ENCODE measurements at places on chromosomes 2 and 18.

DNA sequence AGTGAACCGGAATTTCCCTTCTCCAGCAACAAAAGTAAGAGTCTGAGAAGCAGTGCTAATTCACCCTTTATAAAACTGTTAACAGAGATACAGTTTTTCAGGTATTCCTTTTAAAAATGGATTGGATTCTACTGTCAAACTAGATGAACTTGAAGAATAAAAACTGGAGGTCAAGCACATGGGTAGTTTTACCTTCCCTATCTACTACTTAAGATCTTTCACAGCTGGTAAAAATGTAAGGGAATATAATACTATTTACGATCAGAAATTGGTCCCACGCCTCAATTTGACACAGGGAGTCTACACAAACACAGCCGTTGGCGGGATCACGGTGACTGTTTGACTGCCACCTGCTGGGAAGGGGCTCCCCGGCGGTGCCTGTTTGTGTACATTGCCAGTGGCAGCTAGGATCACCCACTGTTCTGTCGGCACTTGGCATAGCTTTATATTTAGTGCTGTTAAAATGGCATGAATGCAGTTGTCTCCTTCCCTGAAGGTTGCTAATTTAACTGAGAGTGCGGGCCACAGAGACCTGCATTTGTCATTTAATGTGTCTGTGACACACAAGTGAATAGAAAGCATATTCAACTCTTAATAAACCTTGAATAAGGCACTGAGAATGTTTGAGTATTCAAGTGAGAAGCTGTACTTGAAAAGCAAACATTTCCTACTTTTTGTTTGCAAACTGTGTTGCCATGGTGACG lies 59.5 kb downstream of the ABCG8 start:
- DNase-seq = no peak

DNA sequence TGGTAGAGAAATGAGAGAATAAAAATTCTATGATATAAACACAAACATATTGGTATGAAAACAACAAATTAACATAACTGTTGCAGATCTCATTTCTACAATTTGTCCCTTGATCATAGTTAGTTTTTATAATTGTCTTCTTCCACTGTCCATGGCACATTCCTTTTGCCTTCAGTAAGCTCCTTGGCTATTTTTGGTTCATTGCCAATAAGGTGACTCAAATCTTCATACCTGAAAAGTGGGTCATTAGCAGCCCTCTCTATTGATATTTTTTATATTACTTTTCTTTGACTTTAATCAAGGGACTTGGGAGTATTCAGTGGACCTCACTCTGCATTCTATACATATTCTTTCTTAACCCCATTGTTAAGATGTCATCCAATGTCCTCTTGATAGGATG lies 552.9 kb downstream of the TDRD15 start:
- DNase-seq = no peak

DNA sequence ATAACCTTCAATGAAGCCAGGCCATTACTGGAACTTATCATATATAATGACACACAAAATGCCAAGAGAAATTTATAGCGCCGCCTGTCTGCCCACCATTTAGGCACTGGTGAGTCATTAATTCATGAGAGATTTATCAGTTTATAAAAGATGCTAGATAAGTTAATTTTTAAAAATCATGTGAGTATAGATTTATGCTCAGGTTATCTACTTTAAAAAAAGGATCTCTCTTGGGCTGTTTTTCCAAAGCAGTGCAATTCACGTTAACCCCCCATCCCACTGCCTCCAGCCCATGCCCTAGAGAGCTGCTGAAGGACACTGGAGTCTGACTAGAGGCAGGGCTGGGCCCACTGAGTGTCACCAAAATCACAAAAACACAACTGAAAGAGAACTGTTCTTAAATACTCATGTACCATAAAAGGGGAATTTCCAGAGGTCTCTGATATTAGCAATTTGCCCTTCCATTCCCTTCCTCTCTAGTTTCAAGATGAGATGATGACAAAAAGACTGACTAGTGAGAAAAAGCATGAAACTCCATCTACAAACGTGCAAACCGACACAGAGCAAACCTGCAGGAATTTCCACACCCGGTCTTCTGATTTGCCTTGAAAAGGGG lies 160.8 kb downstream of the BCL2 start:
- no peak for DNase-seq

DNA sequence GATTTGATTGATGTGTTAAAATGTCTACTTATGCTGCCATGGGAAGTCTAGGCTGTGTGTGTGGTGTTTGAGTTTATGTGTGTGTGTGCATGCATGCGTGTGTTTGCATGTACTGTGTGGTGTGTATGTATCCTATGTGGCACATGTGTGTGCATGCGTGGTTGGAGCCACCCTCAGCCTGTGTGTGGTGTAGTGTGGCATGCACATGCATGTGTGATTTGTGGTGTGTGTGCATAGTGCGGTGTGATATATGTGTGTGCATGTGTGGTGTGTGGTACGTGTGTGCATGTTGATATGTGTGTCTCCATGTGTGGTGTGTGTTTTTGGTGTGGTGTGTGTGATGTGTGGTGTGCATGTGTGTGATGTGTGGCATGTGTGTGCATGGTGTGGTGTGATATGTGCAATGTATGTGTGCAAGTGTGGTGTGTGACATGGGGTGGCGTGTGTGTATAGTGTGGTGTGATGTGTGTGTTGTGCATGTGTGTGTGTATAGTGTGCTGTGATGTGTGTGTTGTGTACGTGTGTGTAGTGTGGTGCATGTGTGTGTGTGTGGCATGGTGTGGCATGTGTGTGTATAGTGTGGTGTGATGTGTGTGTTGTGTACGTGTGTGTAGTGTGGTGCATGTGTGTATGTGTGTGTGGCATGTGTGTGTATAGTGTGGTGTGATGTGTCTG lies 66.6 kb upstream of the HDAC4 start:
- DNase-seq = no peak

- DNase-seq = no peak
Measured at GRCh38 chr2:108139521-108139920, 100.2 kb upstream of the SULT1C3 start.

DNA sequence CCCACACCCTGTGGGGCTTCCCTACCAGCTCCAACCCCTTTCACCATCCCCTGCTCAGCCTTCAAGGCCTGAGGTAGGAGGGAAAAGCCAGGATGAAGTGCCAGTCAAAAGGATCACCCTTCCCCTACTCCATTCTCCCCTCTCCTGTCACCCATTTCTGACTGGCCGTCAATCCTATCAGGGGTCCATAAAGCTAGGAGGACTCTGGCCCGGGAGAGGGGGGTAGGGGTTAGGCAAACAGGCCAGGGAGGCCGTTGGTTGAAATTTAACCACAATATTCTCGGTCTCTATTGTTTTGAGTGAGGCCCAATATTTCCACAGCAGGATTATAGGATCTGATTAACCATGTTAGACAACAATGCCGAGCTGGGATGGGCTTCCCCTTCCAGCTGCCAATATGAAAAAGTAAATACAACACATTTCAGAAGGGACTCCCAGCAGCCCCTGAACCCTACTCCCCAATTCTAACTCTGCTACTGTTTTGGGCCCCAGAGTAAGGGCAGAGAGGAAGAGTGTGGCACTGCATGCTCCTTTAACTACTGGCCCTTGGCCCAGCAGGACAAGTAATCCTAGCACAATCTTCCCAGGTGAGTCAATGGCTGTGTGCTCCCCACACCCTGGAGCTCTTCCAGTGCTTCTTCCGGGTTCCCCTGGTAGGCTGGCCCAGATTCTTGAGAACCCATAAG lies 10.6 kb upstream of the IHH start:
- DNase-seq = no peak

- DNase-seq = peak; percentile 11
Measured at GRCh38 chr2:37471994-37472393, 127.6 kb downstream of the QPCT start.

GRCh38 chr2:63819256-63819655 lies 22.4 kb upstream of the UGP2 start:
- DNase-seq = no peak

DNA sequence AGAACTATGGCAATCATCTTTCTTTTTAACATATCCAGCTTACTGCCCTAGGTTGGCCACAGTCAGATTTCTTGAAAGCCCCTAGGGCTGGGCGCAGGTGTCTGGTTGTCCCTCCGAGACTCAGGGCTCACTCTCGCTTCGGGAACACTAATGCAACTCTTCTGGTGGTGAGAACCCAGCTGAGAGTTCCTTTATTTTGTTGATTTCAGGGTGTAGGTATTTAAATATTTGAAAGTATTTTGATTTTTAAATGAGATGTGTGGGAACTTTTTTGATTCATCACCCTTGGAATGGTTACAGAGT lies 40.7 kb downstream of the INPP4A start:
- no peak for DNase-seq

DNA sequence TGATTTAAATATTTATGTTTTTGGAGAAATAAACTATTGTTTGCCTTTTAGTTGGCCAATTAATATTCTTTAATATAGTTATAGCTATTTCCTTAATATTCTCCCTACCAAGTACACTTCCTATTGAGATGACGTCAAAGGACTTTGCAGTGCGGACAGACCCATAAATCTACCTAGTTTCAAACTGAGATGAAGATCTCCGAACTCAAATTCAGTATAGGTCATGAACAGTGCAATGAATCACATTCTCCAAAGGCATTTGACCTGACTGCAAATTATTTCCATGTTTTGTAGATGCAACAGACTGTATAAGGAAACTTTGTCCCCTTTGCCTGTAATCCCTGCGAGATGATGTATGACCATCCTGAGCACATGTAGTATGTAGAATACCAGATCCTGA lies 342.6 kb upstream of the FIGN start:
- DNase-seq = no peak

DNA sequence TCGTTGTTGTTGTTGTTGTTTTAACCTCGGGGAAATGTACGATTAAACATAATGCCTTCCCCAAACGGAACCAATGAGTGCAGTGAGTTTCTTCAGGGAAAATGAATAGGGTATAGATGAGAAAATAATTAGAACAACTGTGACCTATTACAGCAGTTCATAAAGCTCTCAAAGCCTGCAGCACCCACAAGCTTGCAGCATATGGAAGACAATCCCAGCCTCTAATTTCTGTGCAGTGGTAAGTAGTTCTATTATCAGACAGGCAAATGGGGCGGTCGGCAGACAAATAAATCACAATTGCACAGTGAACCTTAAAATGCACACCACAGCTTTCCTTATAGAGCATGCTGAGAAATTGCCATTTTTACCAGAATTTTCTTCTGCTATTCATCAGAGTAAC lies 159.5 kb downstream of the MYT1L start:
- DNase-seq = no peak

GRCh38 chr2:127695491-127696472 lies 5.5 kb upstream of the SFT2D3 start:
- DNase-seq = peak; percentile 80

GRCh38 chr2:8116661-8117060 lies 565.2 kb upstream of the ID2 start:
- DNase-seq = peak; percentile 56

DNA sequence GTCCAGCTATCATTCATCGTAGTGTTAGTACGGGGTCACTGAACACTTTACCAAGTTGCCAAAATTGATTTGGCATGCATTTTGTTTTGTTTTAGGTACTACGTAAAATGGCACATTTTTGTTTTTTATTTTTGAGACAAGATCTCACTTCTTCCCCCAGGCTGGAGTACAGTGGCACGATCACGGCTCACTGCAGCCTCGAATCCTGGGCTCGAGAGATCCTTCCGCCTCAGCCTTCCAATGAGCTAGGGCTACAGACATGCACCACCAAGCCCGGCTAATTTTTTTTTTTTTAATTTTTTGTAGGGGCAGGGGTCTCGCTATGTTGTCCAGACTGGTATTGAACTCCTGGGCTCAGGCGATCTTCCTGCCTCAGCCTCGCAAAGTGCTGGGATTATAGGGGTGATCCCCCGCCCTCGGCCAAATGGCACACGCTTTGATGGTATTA lies 786 bp downstream of the TAF1B start:
- no peak for DNase-seq

GRCh38 chr18:61643884-61644647 lies 248.7 kb downstream of the RNF152 start:
- no peak for DNase-seq

DNA sequence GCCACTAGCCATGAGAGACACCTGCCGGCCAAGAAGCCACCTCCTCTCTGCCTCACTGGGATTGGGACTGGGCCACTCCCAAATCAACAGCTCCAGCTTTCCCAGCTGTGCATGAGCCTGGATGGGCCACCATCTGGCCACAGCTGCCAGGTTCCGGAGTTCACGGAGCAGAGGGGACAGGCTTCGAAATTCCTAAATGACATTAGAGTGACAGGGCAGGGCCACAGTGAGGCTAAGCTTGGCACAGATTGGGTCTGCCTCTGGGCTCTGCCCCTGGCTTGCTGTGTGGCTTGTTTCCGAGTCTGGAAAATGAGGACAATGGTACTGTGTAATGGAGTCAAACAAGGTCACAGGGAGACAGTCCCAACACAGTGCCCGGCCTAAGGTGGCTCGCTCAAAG lies 6.5 kb downstream of the DIPK1C start:
- DNase-seq = no peak

DNA sequence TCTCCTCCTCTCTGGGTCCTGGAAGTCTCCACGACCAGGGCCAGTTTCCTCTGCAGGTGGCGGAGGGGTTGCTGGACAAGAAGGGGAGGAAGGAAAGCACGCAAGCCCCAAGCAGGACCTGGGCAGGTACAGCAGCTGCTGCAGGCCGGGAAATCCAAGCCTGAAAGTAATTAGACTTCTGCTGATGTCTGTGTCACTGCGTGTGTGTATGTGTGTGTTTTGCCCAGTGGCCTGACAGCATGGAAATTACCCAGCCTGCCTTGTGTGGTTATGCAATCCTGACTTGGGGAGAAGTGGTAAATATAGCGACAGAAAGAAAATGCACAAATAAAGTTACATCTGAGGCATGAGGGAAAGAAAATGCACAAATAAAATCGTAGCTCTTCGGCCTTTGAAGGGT lies 121.8 kb upstream of the ZBTB14 start:
- peak; percentile 64 for DNase-seq

DNA sequence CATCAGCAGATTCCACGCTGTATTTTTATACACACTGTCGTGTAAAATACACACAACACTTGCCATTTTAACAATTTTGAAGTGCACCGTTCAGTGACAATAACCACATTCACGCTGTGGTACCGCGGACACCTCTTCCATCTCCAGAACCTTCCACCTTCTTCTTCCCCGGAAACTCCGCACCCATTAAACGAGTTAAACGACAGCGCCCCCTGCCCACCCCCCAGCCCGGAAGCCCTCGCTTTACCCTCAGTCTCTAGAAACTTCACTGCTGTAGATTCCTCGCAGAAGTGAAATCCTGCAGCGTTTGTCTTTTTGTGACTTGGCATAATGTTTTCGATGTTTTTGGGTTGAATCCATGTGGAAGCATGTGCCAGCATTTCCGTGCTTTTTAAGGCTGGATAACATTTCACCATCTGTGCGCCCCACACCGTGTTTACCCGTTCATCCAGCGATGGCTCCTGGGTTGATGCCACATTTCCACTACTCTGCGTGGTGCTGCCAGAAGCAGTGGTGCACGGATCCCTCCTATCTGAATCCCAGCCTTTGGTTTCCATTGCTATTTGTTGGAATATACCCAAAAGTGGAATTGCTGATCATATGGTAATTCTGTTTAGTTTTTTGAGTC lies 32.0 kb upstream of the TMEM18 start:
- no peak for DNase-seq

DNA sequence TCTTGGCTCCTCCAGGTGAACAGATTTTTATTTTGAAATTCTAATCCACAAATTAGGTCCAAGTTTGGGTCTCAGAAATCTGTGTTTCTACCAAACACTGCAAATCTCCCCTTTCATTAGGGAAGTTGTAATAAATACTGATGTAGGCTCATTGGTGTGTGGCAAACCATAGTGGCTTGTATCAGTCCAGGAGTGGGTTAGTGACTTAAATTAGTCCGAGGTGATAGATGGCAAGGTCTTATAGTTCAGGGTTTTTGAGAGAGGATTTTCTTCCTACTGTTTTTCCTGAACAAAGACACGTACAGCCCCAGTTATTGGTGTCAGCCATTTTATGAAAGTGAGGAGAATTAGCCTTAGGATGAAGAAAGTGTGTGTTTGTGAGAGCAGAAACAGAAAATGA lies 74.6 kb downstream of the RPRM start:
- no peak for DNase-seq

All from CD14-positive monocyte (primary cell).